Activated CD4-positive, alpha-beta T cell treated with anti-CD3 and anti-CD28 coated beads for 36 hours (primary cell): ENCODE measurements at places on chromosomes 16 and 17. TPM values are rescaled to one million over a fixed set of nuclear protein-coding genes. Genes with fewer than 3 reads are reported as not detected.
A peak's percentile ranks its signal among the peaks of the same experiment; 100 is the strongest.

Gene KRTAP4-5
- not detected for total RNA-seq

GRCh38 chr16:31064882-31065461 is 9.1 kb downstream of the ZNF668 start:
- no peak overlapping the region for H3K4me3 ChIP-seq
- no peak for DNase-seq
- H3K36me3 ChIP-seq: peaks cover 15% of the 10 kb centered on the region
- peaks cover 40% of the 10 kb centered on the region for H3K4me1 ChIP-seq
- H3K27ac ChIP-seq: peak overlapping the region; percentile 63

DNA sequence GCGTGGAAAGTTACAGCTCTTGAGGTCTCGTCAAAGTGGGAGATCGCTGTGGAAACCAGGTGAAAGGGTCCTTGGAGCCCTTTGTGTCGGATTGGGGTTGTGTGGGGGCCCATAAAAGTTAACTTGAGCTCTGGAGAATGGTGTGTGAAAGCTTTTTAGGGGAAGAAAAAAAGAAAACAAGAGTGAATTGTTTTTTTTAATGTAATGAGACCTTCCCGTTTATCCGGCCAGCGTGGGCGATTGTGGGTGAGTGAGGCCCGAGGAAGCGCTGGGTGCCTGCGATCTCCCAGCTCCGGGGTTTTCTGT is 150.6 kb downstream of the MSI2 start:
- H3K27ac ChIP-seq: peak overlapping the region; percentile 71
- H3K36me3 ChIP-seq: peaks cover 6% of the 10 kb centered on the region
- no peak overlapping the region for H3K4me3 ChIP-seq
- H3K4me1 ChIP-seq: peaks cover 40% of the 10 kb centered on the region
- DNase-seq: peak; percentile 35
- H3K27me3 ChIP-seq: no peaks in the 10 kb centered on the region

- H3K27ac ChIP-seq: no peak overlapping the region
- peaks cover 16% of the 10 kb centered on the region for H3K36me3 ChIP-seq
- DNase-seq: no peak
- H3K4me3 ChIP-seq: no peak overlapping the region
These were observed 8.1 kb downstream of the CHMP6 start for GRCh38 chr17:80999536-81000333.

DNA sequence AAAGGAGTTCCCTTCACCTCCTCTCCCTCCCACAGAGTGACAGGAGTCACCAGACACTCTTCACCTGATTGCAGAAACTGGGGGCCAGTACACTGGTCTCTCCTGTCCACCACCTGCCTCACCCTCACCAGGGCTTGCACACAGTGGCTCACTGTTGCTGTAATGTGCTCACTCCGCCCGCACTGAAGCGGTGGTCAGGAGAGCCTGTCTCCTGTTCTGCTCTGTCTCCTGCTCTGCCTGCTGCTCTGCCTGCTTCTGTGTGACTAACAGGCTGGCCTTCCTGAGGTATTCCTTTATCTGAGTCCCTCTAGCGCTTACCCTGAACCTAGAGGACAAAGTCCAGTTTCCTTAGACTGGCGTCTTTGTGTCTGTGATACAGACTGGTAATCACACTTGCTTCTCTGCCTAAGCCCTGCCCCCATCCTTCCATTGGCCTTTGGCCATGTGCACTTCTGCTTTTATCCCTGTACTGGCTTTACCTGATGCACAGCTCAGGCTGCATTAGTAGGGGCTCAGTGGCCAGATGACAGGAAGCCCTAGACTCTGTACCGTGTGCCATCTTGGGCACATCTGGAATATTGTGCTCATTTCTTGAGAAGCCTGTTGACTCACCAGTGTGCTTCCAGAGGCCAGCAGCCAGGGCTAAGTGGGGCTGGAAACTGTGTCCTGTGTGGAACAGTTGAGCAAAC is 13.3 kb downstream of the PROCA1 start:
- peaks cover 3% of the 10 kb centered on the region for H3K4me1 ChIP-seq
- no peak overlapping the region for H3K4me3 ChIP-seq
- H3K27me3 ChIP-seq: no peaks in the 10 kb centered on the region
- no peak for DNase-seq

Gene MT1A
- total RNA-seq: 1.1 TPM

- peaks cover 14% of the 10 kb centered on the region for H3K4me1 ChIP-seq
- DNase-seq: no peak
- no peak overlapping the region for H3K27ac ChIP-seq
- no peak overlapping the region for H3K4me3 ChIP-seq
- peaks cover 33% of the 10 kb centered on the region for H3K27me3 ChIP-seq
- H3K36me3 ChIP-seq: no peaks in the 10 kb centered on the region
These were observed 6.5 kb upstream of the COL1A1 start for GRCh38 chr17:50207792-50208567.

DNA sequence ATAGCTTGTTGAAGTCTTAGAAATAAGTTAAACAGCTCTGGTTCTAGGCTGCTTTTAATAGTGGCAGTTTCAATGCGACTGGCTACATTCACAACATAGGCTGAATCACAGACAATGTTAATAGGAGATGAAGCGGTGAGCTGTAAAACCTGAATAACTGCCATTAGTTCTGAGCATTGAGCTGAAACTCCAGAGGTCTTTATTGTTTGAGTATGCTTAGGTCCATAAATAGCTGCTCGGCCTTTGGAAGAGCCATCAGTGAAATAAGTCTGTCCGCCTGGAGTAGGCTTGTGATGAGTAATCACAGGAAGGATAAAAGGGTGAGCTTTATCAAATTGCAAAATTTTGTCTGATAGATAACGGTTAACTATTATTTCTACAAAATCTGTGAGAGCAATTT is 9.4 kb upstream of the ZNF689 start:
- H3K27me3 ChIP-seq: no peaks in the 10 kb centered on the region
- no peaks in the 10 kb centered on the region for H3K4me1 ChIP-seq
- no peak overlapping the region for H3K4me3 ChIP-seq

DNA sequence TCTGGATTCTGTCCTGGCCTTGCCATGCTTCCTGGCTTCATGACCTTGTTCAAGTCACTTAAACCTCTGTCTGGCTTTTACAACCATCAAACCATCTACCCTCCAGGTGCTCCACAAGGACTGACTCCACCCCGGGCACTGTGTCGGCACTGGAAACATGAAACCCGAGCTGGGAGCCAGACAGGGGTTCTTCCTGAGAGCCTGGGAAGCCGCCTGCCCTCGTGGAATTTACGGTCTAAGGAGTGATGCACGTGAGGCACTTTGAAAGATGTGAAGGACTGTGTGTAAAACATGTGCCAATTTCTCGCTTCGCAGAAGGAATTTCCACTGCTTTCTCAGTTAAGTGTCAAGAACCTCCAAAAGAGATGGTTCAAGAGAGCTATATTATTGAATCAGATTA is 11.6 kb downstream of the CDK5R1 start:
- H3K4me3 ChIP-seq: no peak overlapping the region
- peaks cover 6% of the 10 kb centered on the region for H3K36me3 ChIP-seq
- H3K27ac ChIP-seq: no peak overlapping the region
